ENCODE measurements at places on chromosomes 5 and 9.

GRCh38 chr5:73282383-73282782, 109.4 kb downstream of the TMEM174 start:
- DNase-seq: no peak

- DNase-seq: no peak
Observed at GRCh38 chr9:84137968-84138367, 157.4 kb downstream of the RMI1 start.

GRCh38 chr9:129182625-129183494, 4.8 kb upstream of the IER5L start:
- DNase-seq: no peak

DNA sequence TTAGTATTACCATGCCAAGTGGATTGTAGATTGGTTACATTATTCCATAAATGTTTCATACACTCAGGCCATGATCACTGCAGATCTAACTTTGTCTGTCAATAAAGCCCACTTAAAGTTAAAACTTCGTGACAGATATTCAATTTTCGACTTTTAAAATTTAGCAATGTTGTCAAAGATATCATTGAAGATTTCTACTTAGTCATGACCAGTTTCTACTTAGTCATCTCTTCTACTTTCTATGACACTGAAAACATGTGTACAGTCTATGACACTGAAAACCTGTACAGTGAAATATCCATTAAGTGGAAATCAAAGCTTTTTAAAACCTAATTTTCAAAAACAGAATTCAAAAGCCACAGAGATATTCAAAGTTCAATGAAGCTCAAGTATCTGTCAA, 258.2 kb downstream of the MCTP1 start:
- no peak for DNase-seq

- no peak for DNase-seq
Observed at GRCh38 chr5:158084292-158084691, 225.3 kb upstream of the CLINT1 start.

DNA sequence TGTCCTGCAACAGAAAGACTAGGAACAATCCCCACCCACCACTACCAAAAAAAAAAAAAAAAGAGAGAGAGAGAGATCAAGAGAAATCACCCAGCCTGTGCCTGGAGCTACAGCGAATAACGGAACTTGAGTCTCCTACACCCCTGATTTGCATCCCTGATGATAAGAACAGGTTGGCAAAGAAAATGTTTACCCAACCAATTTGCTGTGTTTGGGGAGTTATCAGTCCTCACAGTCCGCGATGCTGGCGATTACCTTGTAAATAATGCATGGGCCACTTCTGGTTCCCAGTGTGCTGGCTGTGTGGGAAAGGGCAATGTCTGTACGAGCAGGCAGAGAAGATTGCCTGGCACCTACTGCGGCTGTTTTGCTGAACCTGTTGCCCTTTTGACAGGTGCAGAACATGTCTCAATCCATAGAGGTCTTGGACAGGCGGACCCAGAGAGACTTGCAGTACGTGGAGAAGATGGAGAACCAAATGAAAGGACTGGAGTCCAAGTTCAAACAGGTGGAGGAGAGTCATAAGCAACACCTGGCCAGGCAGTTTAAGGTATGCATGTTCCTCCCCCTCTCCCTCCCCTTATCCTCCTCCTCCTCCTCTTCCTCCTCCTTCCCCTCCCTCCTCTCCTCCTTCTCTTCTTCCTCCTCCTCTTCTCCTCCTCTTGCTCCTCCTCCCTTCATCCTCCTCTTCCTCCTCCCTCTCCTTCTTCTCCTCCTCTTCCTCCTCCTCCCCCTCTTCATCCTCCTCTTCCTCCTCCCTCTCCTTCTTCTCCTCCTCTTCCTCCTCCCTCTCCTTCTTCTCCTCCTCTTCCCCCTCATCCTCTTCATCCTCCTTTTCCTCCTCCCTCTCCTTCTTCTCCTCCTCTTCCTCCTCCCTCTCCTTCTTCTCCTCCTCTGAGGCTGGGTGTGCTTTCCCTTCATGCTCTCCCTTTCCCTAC, 8.3 kb downstream of the OLFM1 start:
- DNase-seq: no peak

GRCh38 chr9:87443006-87443405, 54.7 kb upstream of the DAPK1 start:
- no peak for DNase-seq

DNA sequence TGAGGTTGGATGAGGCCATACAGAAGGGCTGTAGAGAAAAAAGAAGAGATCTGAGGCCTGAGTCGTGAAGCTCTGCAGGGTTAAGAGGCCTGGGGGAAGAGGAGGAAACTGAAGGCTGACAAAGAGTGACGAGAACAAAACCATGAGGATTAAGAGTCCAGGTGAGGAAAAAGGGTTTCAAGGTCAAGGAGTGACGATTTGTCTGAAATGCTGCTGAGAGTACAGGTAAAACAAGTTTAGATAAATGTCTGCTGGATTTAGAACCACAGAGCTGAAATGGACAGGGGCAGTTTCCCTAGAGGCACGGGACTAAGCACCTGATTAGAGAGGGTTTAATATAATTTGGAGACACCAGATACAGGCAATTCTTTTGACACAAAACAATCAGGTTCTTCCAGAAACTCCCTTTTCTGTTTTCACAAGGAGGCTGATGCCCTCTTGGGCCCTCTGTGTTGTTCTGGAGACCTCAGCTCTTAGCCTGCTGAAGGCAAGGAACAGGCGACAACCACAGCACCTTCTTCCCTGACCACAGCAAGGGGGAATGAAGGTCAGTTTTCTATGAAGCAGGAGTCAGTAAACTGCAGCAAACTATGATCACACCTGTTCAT, 14.6 kb upstream of the GCNT1 start:
- no peak for DNase-seq

GRCh38 chr5:62578540-62578939, at the start of gene LRRC70:
TSS of gene LRRC70 (plus strand) at chr5:62578819. CDS start at chr5:62579439, 620 bp downstream.
- DNase-seq: no peak

GRCh38 chr5:56561455-56561854, 253.9 kb upstream of the MAP3K1 start:
- DNase-seq: no peak

DNA sequence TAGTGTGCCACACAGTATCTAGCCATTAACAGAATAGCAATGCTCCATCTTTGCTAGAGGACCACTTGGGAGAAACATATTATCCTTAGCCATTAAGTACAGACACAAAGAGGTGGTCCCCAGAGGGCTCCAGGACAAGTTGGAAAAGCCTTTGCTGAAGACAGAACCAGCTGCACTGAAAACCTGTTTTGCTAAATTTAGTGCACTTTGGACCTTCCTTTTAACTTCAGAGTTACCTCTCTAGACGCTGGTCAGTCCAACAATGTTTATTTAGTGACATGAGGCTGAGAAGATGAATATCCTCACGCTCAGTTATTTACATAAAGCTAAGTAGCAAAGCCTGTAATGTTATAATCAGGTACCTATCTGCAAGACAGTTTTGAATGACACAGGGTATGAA, 265.0 kb upstream of the ZNF608 start:
- no peak for DNase-seq

DNA sequence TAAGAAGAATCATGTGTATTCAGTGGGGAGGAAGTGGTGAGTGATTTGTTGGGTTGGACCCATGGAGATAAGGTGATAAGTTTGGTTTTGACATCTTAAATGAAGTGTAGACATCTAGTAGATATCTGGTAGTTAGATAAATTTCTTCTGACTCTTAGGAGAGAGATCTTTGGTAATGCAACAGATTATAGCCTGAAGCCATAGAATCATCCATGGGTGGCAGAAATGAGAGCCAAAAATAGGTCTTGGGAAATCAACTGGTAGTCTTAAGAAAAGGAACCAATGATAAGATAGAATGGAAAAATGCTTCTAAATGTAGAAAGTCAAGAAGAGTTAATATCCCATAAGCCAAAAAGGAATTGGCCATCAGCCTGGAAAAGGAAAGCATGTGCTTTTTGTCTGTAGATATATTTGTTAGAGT, 532.7 kb upstream of the GRAMD2B start:
- no peak for DNase-seq

- DNase-seq: no peak
Observed at GRCh38 chr5:147750065-147750464, 32.5 kb downstream of the JAKMIP2 start.

- no peak for DNase-seq
Observed at GRCh38 chr5:154373326-154373725, 72.5 kb upstream of the SAP30L start.

DNA sequence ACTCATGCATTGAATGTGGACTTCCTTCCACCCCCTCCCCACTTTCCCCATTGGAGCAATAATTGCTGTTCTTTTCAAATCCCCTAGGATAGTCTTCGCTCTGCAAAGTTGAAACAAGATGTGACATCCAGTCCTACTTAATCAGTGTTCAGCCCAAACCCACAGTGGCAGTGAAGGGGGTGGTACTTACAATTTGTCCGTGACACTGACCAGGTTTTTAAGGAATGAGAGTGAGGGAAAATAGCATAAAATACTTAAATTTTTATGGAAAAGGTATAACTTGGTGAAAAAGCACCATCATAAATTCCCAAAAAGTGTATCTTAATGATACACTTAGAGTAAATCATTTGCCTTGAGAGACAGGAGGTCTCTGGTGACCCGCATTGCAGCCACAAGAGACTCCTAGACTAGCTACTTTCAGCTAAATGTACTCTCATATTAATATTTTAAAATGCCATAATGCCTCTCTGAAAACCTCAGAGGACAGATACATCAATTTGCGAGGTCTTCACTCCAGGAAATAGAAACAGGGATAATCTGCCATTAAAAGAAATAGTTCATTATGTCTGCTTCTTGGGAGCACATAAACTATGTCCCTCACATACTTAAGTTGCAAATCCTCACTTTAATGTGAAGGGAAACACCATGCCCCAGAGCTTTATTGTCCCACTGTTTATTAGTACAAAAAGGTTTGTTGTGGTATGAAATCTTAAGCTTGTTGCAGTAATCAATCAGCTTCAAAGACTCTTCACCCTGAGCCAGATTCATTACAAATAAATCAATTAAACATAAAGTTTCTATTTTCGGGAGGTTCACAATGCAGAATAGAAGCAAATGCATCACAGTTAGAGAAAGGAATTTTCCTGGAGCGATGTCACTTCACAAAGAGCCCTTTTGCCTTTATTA, 343.6 kb upstream of the ISL1 start:
- no peak for DNase-seq

DNA sequence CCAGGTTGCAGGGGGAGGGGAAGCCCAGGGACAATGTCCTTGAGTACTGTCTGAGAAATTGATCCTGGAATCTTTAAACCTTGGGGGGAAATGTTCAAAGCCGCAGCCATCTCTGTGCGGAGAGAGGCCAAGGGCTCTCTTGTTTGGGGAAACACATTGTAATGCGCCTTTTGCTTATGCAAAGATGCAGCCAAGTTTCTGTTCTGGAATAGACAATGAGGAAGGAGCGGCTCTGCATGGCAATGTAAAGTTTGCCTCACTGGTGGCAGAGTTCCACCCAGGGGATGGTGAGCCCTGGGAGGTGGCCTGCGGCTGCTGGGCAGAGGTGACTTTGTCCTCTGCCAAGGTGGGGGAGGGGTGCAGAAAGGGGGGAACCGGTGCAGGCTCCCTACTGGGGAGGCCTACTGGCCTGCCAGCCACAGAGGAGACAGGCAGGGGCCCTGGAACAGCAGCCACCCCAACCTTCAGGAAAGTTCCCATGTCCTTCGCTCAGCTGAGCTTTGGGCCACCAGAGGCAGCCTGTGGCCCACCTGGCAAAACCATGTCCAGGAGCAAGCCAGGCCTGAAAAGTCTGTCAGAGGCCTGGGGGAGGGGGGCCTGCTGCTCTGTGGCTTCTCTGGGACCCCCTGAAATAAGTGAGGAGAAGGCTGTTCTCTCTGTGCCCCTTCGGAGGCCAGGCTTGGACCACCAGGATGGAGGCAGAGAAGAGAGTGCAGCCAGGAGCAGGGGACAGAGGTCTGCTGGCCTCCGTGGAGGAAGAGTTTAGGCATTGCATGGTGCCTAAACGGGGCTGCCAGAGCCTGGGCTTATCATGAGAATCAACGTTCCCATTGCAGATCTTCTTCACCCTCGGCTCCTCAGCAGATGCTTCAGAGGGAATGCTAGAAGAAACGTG, 127.8 kb downstream of the ZNF354C start:
- DNase-seq: no peak

- DNase-seq: no peak
Observed at GRCh38 chr5:116492776-116493175, 81.8 kb downstream of the SEMA6A start.

All from amniotic stem cell (primary cell).